ENCODE measurements at places on chromosomes 3 and 15.

GRCh38 chr3:49119036-49119435 is 1.6 kb downstream of the USP19 start:
- no peak for DNase-seq

GRCh38 chr3:160291909-160292299 is 66.7 kb downstream of the C3orf80 start:
- DNase-seq = no peak

- DNase-seq = no peak
Observed at GRCh38 chr15:77989296-77990143, 88.0 kb downstream of the TBC1D2B start.

GRCh38 chr3:98890181-98890835 is 11.2 kb downstream of the DCBLD2 start:
- no peak for DNase-seq

- DNase-seq = no peak
Observed at GRCh38 chr3:4302747-4303146, 422 bp upstream of the SETMAR start.

DNA sequence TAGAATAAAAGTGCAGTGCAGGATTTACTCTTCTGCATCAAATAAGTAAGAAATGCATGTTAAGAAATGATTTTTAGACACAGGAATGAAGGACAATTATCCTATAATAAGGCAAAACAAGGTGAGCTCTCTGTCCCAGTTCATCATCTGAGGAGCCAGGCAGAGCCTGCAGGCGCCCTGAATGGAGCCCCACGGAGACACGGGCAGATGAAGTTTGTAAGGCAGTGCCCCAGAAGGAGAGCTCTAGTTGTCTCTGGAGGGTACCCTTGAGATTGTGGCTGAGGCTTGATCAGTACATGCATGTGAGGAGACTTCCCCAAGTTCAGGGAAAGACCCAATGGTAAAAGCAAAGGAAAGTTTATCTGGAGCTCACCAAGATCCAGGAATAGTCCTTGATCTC is 50.3 kb downstream of the ATP10A start:
- no peak for DNase-seq

DNA sequence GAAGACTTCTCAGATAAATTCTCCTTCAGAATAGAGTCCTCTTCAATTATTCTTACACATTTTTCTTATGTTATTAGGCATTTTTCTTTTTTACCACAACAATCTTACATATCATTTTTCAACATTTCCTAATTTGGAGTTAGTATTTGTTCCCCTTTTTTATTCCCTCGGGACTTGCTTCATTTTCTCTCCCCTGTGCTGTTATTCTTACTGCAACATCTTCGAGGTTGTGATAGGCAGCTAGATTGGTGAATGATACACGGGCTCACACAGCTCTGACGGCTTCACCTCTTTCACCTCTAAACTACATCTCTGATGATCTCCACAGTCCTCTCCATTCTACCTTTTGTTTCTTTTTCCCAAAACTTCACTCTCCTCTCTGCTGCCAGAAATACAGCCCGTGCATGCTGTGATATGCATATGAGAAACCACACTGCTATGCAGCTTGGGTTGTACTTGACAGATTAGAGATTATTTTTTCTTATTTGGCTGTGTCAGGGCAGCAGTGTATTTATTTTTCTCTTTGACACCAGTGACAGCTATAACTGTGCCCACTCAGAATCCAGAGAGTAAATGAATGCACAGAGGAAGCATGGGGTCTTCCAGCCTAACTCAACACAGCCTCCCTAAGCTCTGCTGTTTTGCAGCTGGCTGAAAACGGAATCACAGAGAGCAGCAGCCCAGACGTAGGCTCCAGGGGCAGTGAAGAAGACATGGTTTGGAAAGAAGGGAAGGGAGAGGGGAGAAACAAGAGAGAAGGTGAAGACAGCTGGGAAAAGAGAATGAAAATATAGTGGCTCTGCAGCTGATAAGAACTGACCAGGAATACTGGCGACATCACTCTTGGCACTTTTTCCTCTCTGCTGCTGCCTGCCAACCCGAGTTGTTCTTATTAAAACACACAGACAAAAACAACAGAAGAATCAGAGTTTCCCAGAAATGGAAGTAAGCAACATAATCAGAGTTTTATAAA is 61.8 kb downstream of the SLC9A9 start:
- no peak for DNase-seq

- no peak for DNase-seq
Observed at GRCh38 chr15:97836003-97836402, 124.5 kb upstream of the ARRDC4 start.

- DNase-seq = no peak
Observed at GRCh38 chr15:91925794-91926193, 72.3 kb downstream of the SLCO3A1 start.

DNA sequence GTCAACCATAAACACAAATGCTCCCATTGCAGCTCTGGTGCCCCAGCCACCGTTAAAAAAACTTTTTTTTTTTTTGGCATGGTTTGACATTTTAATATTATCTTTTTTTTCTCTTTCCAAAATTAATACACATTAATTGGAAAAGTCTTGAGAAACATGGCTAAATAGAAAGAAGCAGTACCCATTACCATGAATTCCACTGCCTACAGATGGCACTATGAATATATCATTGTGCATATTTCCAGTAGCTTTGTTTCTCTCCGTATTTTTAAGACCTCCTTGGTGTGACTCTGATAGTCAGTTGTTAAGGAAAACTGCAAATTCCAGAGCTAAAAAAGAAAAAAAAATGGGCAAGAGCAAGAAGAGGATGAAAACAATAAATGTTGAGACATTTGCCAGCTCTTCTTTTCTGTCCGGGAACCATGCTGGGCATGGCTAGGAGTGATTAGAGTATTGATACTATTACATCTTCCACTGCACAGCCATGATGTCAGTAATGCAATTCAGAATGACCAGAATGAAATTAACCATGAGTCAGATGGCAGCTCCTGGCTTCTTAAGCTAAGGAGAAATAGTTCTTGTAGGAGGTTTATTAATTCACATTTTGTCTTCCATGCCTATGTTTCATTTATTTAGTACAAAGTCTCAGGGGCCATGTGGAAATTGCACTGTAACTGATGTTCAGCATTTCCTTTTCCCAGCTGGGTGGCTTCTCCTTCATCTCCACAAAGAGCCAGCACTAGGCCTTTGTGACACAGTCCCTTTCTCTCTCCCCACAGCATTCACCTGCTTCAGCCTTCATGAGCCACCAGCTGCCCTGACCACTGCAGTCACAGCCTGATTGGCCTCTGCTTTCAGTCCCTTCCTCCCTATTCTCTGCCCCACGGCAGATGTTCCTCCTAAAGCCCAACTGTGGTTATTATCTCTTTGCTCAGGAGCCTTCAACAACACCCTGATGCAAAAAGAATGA is 31.8 kb downstream of the SLC7A14 start:
- no peak for DNase-seq

- DNase-seq = no peak
Observed at GRCh38 chr3:83454353-83454752, 1504.4 kb upstream of the CADM2 start.

DNA sequence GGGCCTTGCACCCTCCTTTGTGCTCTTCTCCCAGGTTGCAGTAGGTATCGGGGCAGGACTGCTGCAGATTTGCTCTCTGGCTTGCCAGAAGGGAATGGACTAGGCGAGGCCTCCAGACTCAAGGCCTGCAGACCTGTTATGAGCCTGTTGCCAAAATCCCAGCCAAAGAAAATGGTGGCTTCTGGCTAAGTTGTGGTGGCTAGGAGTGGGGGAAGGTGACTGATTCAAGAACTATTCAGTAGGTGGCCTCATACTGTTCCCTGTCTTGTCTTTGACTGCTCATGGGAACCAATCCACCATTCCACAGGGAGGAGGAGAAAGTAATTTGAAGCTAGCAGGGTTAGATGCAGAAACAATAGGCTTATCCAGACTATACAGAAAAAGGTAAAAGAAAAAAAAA is 380.4 kb upstream of the PROK2 start:
- DNase-seq = no peak

Measured in activated T-helper 1 cell treated with anti-CD3 and anti-CD28 coated beads, Interleukin-12 subunit alpha, Interleukin-12 subunit beta, Interleukin-2, Interleukin-4 antibody, amounts not matched to agents 30 ng/mL and 10 ng/mL and 1 ng/mL, durations not matched to agents 14 hours and 24 hours and 36 hours (primary cell).